Aorta (tissue), 5 donors: ENCODE measurements at places on chromosomes 2 and 18. TPM values are rescaled to one million over a fixed set of nuclear protein-coding genes. Genes with fewer than 3 reads are reported as not detected.

The KCNG3 gene
- not detected for polyA plus RNA-seq

The BUB1 gene
- polyA plus RNA-seq: 0.38 TPM

The LCT gene
- 0.03 TPM for polyA plus RNA-seq

The UGT1A10 gene
- not detected for polyA plus RNA-seq

The SPATA3 gene
- not detected for polyA plus RNA-seq

The CIAO1 gene
- polyA plus RNA-seq: 49.1 TPM

The TCF23 gene
- polyA plus RNA-seq: not detected

The SKA1 gene
- polyA plus RNA-seq: not detected

The PTH2R gene
- not detected for polyA plus RNA-seq

The SLC4A3 gene
- 2.9 TPM for polyA plus RNA-seq

The SDC1 gene
- 5.4 TPM for polyA plus RNA-seq

The REG3A gene
- polyA plus RNA-seq: 67.5 TPM

The TTR gene
- not detected for polyA plus RNA-seq

The LHCGR gene
- not detected for polyA plus RNA-seq

The ICA1L gene
- 4.8 TPM for polyA plus RNA-seq

The ATP6V1C2 gene
- 0.13 TPM for polyA plus RNA-seq

The MLPH gene
- 4.5 TPM for polyA plus RNA-seq

The PSD4 gene
- polyA plus RNA-seq: 3.5 TPM

The MYO7B gene
- 1.1 TPM for polyA plus RNA-seq

The EFR3B gene
- polyA plus RNA-seq: 0.50 TPM

The ANKRD29 gene
- polyA plus RNA-seq: 5.5 TPM

The EMILIN2 gene
- polyA plus RNA-seq: 4.6 TPM

The IL18RAP gene
- polyA plus RNA-seq: 0.63 TPM

The HES6 gene
- 3.3 TPM for polyA plus RNA-seq

The RFX8 gene
- not detected for polyA plus RNA-seq

The CXCR4 gene
- polyA plus RNA-seq: 9.8 TPM

The KCNJ3 gene
- polyA plus RNA-seq: 0.69 TPM

The MC5R gene
- polyA plus RNA-seq: not detected

The FLACC1 gene
- polyA plus RNA-seq: 0.75 TPM

The CCDC85A gene
- polyA plus RNA-seq: not detected

The PLA2R1 gene
- 31.3 TPM for polyA plus RNA-seq

The ARHGAP15 gene
- polyA plus RNA-seq: 9.8 TPM

The CNDP1 gene
- polyA plus RNA-seq: not detected

The CPLX4 gene
- 0.38 TPM for polyA plus RNA-seq

The FZD7 gene
- polyA plus RNA-seq: 4.8 TPM

The RAB31 gene
- polyA plus RNA-seq: 75.1 TPM

The PRSS56 gene
- polyA plus RNA-seq: not detected

The MC4R gene
- not detected for polyA plus RNA-seq

The DSEL gene
- 4.1 TPM for polyA plus RNA-seq

The DAW1 gene
- polyA plus RNA-seq: 0.41 TPM

The IL36G gene
- polyA plus RNA-seq: not detected

The BCL2 gene
- 2.6 TPM for polyA plus RNA-seq

The CDH20 gene
- polyA plus RNA-seq: not detected
